ENCODE measurements at places on chromosomes 6 and 20.

DNA sequence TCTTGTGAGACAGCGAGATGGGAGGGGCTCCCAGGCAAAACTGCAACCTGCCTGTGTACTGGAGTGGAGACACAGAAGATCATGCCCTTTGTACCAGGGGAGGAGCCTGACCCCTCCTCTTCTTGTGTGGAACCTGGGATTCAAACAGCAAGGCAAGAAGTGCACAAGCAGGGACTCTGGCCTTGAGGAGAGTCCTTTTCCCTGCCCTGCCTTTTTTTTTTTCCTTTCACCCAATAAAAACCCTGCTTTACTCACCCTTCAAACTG lies 251.8 kb upstream of the OPRM1 start:
- DNase-seq, result no peak

DNA sequence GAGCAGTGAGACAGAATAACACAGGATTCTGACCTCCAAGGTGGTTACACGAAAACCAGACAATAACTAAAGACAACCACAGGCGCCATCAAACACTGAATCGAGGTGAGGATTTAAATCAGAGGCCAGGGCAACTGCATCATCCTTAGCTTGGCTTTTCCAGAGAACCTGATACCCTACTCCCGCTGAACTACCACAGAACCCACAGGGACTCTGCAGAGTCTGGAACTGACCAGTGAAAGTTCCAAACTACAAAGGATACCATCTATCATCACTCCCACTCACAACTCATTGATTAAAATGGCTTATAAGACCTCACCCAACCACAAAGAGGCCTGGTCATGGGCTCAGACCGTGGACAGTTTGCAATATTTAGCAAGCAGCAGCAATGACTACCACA lies 85.0 kb downstream of the BFSP1 start:
- no peak for DNase-seq

- DNase-seq, result no peak
Measured at GRCh38 chr20:59729506-59729905, 125.2 kb downstream of the PHACTR3 start.

DNA sequence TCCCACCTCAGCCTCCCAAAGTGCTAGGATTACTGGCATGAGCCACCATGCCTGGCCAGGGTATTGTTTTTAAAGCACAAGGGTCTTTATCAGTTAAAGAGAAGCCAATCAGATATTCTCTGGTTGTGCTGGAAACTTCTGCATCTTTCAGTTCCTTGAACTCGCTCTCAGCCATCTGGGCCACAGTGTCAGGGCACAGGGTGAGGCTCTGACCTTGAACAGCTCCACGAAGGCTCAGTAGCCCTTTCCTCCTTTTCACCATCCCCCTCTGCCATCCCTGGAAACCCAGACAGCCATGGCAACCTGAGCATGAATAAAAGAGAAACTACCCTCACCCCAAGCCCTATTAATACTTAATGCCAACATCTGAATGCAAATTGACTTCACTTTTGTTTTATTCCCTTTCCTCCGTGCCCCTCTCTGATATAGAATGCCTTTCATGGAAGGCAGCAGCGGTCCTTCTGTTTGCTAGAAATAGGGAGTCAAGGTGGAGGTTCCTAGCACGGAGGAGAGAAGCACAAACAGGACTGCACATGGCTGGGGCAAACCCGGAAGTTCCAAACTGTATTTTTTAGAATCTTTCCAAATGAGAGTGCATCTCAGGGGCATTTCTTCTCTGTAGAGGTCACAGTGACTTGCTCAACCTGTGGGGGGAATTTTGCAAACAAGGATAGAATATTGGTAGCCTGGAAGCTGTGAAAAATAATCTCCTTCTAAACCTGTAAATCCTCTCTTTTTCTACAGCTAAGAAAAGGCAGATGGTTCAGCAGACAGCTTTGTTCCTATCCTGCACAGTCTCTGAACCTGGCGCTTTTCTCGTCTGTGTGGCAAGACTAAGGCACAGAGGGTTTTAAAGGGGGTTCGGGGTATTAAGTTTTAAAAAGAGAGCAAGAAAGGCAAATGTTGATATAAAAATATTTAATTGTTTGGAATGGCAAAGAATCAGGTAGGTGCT lies 176.4 kb upstream of the RREB1 start:
- no peak for DNase-seq

DNA sequence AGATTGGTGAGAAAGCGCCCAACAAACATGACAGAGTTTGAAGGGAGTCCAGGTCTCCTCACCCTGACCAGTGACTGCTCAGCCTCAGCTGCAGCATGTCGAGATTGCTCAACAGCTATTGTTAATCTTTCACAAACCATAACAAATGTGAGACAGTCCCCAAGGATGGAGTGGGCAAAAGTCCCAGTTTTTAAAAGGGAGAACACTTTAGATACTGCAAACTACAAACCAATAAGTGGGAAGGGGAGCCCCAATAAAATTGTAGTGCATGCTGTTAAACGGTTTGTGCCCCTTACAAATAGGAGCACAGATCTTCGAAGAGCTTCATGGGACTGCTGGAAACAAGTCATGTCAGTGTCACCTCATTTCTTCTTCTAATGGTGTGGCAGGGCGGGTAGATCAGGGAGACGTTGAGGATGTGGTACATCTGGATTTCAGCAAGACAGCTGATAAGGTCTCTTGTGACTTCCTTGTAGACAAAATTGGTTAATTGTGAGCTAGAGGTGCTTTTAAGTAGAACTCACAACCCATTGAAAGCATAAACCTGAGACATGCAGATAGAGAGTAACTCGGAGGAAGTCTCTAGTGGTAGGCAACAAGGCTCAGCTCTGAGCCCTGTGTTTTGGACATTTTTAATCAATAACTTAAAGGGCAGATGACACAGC lies 134.0 kb upstream of the ARMC2 start:
- DNase-seq, result no peak

DNA sequence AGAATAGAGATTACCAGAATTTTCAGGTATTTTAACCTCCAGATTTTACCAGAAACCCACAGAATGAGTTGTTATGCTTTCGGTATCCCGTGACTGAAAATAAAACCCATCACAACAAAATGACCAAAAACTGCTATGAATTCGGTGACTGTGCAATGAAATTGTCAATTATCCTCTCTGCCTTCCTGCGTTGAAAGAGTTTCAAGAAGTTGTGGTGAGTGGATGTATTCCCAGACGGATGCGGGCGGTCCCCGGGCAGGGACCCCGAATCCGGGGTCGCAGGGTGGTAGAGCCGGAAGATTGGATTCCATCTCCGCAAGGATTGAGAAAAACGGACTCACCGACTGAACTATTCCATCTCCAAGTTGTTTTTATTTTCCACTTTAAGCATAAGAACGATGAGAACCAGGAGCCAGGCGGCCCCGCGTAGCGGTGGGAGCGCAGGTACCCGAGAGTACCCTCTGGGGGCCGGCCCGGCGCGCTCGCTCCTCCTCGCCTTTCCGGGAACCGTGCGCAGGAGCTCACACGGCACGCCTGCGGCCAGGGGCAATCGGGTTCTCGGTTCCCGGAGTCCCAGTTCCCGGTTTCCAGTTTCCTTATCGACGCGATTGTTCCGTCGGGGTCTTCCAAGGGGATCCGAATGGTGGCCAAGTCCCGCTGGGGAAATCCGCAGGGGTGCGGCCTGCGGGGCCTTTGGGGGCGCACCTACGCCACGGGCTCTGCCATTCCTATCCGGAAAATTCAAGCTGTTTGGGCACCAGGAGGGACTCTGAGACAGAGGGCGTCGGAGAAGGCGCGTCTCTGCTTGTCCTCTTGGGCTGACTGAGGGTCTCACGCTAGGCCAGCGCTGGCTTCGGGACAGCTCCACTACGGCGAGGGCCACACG lies 104.9 kb upstream of the PRDM1 start:
- no peak for DNase-seq

GRCh38 chr6:110705543-110705942 lies 109.7 kb downstream of the CDK19 start:
- no peak for DNase-seq

- no peak for DNase-seq
Measured at GRCh38 chr20:34301587-34302311, 1.4 kb downstream of the AHCY start.

Measured in NCI-H446 (cell line).